Tibial nerve (tissue), 4 donors: ENCODE measurements at places on chromosomes 2 and 18. TPM values are rescaled to one million over a fixed set of nuclear protein-coding genes. Genes with fewer than 3 reads are reported as not detected.

TRIM54 gene
- total RNA-seq = 2.7 TPM

GRCh38 chr2:172993931-172994717 is 81.5 kb upstream of the MAP3K20 start:
- no peak for DNase-seq

DNA sequence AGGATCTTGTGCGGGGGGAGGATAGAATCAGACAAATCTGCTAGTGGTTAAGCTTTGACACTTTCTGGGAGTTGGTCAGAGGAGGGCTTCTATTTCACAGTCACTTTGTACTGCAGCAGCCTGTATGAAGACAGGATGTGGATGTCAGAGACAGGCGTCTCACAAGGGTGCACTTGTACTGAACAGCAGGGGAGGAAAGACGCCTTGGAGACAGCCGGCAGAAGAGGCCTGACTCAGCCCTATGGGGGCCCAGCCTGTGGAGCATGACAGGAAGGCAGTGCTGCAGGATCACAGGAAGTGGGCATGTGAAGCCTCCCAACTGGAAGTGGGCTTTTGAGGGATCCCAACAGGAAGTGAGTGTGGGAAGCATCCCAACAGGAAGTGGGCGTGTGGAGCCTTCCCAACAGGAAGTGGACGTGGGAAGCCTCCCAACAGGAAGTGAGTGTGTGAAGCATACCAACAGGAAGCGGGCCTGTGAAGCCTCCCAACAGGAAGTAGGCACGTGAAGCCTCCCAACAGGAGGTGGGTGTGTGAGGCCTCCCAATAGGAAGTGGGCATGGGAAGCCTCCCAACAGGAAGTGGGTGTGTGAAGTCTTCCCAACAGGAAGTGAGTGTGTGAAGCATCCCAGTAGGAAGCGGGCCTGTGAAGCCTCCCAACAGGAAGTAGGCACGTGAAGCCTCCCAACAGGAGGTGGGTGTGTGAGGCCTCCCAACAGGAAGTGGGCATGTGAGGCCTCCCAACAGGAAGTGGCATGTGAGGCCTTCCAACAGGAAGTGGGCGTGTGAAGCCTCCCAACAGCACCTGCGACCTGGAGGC is 212.3 kb downstream of the SNTG2 start:
- DNase-seq = no peak

DNA sequence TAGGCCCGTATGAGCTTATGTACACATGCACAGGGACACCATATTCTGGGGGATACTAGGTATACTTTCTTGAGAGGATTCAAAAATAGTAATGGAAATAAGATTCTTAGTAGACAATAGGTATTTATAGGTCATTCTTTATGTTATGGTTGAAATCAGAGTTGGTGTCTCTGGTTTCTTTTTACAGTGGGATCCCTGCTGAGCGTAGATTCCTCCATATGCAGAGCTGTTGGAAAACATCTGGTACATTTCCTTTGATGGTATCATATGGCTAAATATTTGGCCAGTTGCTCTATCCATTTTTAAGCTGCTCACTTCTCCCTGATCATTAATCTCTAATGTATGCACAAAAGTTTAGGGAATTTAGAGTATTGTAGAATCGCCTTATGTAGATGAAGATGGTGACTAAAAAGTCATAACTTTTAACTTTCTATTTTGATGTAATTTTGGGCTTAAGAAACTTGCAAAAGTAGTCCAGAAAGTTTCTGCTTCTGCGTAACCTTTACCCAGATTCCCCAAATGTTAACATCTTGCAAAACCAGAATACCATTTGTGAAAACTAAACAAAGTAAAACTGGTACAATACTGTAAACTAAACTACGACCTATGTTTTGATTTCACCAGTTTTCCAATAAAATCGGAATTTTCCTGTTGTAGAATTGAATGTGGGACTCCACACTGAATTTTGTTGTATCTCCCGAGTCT is 5.4 kb downstream of the ARHGAP28 start:
- no peak for DNase-seq
